Temporal lobe (tissue), 4 donors: ENCODE measurements at places on chromosomes 5 and 9. TPM values are rescaled to one million over a fixed set of nuclear protein-coding genes. Genes with fewer than 3 reads are reported as not detected.

Gene DENND1A
- total RNA-seq, result 16.7 TPM

Gene ADRB2
- 0.74 TPM for total RNA-seq

Gene HDAC3
- 38.6 TPM for total RNA-seq

Gene BTNL8
- total RNA-seq, result under 0.01 TPM

Gene REEP5
- total RNA-seq, result 78.9 TPM

Gene AFAP1L1
- total RNA-seq, result 5.2 TPM

Gene GFI1B
- under 0.01 TPM for total RNA-seq

Gene ZDHHC11B
- 3.9 TPM for total RNA-seq

Gene FGFR4
- total RNA-seq, result 2.7 TPM
